Motor neuron (in vitro differentiated cells): ENCODE measurements at places on chromosomes 13 and 19.
A peak's percentile ranks its signal among the peaks of the same experiment; 100 is the strongest.

DNA sequence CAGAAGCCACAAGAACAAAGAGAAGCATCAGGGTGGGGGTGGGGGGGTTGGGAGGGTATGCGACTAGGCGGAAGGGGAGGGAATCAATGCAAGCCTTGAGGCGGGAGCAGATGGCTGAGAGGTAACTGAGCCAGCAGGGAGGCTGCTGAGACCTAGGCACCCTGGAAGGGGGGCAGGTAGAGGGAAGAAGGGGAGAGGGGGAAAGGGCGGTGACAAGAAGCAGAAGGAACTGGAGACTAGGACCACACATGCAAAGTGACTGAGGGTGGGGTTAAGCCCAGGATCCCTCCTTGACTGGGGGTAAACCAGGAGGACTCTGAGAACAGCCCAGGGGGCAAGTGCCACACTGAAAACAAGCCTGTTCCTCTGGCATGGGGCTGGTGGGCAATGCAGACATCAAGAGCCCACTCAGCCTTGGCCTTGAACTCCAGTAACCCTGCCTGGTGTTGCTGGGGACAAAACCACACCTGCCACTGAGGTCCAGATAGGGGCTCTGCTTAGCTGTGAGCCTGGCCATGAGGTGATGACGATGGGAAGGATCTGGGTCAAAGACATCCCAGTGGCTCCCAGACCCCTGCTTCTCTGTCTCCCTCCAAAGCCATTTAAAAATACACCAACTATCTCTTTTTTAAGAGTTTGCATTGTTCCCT lies 20.3 kb downstream of the OPA3 start:
- ATAC-seq: no peak

DNA sequence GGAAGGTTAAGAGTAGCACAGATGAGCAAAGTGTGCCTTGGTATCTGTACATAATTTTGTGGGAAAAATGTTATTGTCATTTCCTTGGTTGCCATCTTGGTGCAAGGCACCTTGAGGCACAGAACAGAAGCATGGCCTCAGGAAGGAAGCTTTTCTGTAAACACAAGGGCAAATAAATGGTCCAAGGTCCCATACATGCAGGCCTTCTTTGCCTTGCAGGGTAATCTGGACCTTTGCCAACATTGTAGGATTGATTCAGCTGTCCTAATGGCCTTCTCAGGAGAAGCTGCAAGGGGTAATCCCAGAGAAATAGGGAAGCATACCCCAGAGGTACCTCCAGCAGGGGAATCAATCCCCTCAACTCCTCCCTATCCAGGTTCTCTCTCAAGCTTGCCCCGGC lies 9.0 kb upstream of the MLLT1 start:
- no peak for ATAC-seq

DNA sequence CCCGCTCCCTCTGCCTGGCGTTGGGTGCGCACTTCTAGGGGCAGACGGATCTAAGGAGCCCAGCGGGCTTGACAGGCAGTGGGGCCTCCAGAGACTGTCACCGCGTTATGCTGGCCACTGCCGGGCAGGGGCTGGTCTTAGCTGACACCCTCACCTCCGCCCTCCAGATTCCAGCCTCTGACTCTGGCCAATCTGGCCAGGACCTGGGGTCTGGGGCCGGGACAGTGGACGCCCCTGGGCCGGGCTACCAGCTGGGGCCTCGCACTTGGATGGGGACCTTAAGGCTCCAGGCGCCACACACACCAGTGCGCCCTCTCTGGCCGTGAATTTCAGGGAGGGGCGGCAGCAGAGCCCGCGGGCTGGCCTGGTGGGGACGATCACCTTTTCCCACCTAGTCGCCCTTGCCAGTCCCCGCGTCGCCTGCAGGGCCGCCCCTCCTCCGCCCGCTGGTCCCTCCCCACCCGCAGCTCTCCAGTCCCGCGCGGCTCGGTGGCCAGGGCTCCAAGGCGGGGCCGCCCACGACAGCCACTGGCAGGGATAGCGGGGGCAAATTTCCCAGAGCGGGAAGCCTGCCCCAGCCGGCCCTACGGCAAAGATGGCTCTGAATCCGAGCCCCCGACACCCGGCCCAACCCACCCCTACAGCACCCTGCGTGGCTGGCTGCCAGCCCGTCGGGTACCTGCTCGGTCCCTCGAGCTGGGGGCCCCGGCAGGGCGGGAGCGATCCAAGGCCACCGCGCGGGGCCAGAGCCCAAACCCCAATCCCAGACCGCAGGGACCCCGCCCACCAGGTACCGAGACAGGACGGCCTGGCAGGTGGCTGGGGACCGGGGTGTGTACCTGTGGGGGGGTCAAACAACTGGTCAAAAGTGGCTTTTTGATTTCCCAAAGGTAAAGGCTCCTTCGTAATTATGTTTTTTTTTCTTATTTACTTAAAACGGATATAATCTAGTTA lies 6.1 kb upstream of the ZNF98 start:
- ATAC-seq: no peak

- ATAC-seq: peak; percentile 42
Observed at GRCh38 chr19:56110515-56111448, 10.3 kb downstream of the ZNF787 start.

GRCh38 chr19:49421039-49421877 lies 2.0 kb downstream of the PTH2 start:
- peak; percentile 53 for ATAC-seq

DNA sequence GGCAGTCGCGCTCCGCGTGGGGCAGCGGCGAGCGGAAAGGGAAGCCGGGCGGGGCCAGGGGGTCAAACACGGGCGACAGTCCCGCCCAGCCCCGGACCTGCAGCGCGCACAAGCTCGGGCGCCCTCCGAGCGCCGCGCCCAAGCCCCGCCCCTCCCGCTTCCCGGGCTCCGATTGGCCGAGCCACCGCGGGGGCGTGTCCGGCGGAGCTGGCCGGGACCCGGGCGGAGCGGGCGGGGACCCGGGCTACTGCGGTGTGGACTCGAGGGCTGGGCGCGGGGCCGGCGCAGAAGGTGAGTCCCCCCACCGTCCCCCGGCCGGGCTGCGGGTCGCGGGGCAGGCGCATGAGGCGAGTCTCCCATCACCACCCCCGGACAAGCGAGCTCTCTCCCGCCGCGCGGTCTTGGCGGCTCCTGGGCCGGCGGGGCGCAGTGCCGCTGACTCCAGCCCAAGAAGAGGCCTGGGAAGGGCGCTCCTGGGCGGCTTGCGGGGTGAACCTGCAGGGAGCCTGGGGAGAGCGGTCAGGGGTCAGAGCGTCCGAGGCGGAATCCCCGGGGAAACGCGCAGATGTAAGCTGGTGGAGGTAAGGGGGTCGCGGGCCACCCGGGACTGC lies at the start of gene PLEKHF1:
Gene PLEKHF1, plus strand, starts transcription at position 247 of the 611 bp plus-strand sequence. CDS start 8,379 bp downstream, outside the sequence.
- peak; percentile 63 for ATAC-seq

DNA sequence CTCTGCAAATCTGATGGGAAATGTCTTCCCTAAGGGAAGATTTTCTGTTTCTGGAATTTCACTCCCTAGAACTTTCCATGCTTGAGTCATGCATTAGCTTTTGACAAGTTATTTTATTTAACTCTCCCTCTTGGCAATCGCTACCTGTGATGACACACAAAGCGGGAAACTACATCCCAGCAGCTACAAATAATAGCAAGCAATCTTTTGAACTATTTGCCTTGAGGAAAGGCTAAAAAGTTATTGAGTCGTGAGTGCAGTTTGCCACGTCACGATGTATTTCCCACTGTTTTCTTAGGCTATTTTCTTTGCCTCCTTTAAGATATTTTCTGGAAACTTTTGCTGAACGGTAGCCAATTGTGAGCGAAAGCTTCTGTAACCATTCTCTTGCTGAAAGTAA lies 353.3 kb upstream of the HTR2A start:
- ATAC-seq: no peak

- no peak for ATAC-seq
Observed at GRCh38 chr13:71278512-71278911, 588.5 kb downstream of the DACH1 start.
